ENCODE measurements at places on chromosomes 5 and 9.

DNA sequence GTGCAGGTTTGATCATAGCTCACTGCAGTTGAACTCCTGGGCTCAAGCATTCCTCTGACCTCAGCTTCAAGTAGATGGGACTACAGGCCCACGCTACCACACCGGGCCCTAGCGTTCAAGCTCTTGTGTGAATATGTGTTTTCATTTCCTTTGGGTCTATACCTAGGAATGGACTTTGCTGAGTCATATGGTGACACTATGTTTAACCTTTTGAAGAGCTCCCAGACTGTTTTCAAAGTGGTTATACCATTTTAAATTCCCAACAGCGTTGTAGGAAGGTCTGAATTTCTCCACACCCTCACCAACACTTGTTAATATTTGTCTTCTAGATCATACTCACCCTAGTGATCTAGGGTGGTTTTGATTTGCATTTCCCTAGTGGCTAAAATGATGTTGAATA is 33.5 kb downstream of the FAF2 start:
- DNase-seq: peak; percentile 63

- DNase-seq: peak; percentile 44
Observed at GRCh38 chr9:19720377-19720776, 68.5 kb downstream of the SLC24A2 start.

GRCh38 chr9:132167192-132167591 is 5.3 kb downstream of the NTNG2 start:
- no peak for DNase-seq

- peak; percentile 89 for DNase-seq
Observed at GRCh38 chr5:66814146-66814991, 218.2 kb downstream of the MAST4 start.

- DNase-seq: no peak
Observed at GRCh38 chr5:127856292-127856691, 153.1 kb downstream of the CCDC192 start.

DNA sequence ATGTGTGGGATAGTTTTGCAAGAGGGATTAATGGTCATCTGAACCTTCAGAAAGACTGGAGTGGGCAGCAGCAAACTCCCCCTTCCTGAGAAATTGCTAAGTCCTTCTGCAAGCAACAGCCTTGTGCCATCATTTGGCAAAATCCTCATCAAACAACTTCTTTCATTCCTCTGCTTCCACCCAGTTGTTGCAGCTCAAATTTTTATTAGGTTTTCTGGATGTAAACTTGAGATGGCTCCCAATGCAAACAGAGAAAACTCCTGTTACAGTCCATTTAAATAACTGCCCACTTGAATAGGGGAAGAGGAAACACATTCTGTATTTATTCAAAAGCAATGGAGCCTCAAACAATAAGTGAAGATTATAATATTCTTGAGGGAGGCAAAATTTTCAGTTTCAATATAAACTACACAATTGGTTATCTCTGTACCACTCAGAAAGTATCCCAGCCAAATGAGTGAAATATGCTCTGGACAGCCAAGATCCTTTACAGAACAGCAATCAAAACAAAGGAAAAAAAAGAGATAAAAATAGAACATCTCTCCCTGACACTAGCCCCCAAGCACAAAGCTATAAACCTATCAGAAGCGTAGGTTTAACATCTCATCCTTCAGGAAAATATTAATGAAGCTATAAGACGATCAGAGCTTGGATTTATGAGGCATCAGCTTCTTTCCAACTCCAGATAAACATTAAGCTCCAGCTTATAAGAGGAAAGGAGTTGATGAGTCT is 17.3 kb upstream of the DAP start:
- DNase-seq: no peak

DNA sequence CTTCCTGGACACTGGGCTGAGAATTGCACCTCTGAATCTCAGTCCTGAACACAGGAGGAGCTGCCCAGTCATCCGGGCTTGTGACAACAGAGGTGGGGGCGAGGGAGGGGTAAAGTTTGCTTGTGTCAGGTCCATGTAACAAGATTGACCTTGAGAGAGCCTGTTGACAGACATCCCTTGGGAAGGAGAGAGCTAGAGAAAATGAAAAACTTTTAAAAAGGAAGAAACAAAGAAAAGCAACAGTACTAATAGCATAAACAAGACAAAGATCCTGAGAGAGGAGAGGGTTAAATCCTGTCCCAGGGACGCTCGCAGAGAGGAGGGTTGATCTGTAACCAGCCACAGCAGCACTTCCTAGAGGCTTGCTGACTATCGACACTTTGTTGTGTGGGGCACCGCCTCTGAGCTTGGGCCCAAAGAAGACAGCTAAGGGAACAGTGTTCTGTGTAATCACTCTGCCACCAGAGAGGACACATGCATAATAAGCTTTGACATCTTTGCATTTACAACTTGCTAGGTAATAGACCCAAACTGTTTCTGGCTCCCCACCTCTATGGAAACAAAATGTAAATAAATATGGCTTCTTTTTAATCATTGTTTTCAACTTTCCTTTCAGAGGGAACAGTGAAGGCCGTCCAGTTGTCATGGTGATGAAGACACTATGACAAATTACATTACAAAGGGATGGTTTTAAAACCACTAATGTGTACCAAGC is 363.7 kb downstream of the CSNK1G3 start:
- no peak for DNase-seq

DNA sequence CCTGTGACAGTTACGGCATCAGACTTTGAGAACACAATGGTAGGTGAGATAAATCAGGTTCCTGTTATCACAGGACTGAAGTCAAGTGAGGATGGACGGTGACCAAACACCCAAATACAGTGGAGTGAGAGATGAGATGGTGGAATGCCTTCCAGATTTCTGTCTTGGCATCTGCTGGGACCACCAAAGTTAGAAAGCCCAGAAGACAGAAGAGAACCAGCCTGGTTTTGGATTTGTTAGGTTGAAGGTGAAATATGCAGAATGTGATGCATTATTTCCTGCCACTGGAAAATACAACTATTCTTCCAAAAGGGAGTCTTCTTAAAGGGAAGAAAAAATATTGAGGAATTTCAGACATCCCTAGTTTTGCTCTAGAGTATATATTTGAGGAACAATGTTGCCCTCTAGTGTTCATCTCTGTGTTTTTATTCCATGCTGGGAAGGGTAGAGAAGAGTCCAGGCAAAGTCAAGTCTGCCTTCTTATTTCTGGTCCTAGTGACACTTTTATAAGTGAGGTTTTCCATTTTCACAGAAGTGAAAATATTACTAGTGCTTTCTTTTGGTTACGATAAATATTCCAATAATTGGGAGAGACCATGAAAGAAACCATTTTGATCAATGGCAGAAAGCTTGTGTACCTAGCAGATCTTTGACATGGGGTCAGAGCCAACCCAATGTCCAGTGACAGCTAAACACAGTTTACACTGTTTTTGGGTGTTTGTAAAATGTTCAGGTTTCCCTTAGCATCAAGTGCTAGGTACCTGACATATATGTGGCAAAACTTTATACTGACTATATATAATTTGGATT is 142.3 kb upstream of the ANKH start:
- DNase-seq: peak; percentile 58

GRCh38 chr9:131394464-131395156 is 724 bp downstream of the PRRC2B start:
- peak; percentile 70 for DNase-seq

- DNase-seq: no peak
Observed at GRCh38 chr5:71894091-71894490, 175.0 kb downstream of the CARTPT start.

DNA sequence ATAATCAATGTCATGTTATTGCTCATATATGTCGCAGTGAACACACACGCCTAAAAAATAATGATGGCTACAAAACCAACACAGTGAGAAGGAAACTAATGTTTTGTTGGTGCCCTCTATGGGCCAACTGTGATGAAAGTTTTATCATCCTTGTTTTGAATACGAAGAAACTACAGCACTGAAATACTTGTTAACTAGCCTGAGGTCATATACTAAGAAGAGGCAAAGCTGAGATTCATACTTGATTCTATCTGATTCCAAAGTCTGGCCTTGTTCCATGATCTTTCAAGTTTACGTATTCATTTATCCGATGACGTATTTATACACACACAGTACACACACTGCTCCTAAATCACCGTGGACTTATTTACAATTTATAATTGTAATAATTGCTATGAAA is 16.1 kb upstream of the DRD1 start:
- peak; percentile 44 for DNase-seq
